ENCODE measurements at places on chromosomes 1 and 21.
A peak's percentile ranks its signal among the peaks of the same experiment; 100 is the strongest.

DNA sequence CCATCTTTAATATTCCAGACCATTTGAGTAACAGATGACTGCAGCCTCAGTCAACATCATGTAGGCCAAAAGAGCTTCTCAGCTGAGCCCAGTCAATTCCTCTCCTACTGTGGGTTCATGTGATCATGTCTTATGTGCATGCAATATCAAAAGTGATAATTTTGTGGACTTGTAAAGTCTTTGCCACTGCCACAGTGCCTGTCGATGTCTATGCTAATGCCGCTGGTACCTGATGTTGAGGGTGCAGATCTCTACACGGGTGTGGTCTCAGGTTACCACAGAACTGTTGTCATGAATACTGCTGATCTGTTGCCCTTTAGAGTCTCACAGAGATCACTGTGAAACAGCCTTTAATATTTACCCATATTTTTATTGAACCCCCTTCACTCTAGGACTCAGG, 11.3 kb upstream of the C1orf141 start:
- DNase-seq: no peak

GRCh38 chr21:19987671-19988070, 1010.5 kb upstream of the NCAM2 start:
- DNase-seq: no peak

- peak; percentile 59 for DNase-seq
These were observed 228.3 kb upstream of the DEPDC1 start for GRCh38 chr1:68725001-68725752.

- no peak for DNase-seq
These were observed 42.1 kb downstream of the TGFBR3 start for GRCh38 chr1:91843843-91844242.

DNA sequence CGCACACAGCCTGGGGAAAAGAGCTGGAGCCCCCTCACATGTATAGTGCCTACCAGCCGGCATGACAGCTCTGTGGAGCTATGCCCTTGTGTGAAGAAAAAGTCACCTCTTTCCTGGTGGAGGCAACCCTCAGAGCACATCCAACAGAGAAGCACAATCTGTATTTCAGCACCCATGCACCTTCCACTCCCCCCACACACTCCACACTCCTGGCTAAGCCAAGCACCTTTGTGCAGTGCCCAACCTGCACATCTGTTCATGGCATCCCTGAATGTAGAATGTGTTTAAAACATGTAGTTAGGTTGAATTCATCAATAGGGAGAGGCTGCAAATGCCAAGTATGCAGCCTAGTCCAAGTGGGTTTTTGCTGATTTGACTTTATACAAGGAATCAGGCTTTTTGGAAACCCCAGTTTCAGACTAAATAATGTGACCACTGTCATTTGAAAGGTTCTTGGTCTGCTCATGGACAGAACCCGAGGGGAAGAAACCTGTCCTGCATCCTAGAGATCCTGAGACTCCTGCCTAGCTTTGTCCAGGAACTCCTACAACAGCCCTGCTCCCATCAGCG, 197.1 kb downstream of the TOMM20 start:
- no peak for DNase-seq

DNA sequence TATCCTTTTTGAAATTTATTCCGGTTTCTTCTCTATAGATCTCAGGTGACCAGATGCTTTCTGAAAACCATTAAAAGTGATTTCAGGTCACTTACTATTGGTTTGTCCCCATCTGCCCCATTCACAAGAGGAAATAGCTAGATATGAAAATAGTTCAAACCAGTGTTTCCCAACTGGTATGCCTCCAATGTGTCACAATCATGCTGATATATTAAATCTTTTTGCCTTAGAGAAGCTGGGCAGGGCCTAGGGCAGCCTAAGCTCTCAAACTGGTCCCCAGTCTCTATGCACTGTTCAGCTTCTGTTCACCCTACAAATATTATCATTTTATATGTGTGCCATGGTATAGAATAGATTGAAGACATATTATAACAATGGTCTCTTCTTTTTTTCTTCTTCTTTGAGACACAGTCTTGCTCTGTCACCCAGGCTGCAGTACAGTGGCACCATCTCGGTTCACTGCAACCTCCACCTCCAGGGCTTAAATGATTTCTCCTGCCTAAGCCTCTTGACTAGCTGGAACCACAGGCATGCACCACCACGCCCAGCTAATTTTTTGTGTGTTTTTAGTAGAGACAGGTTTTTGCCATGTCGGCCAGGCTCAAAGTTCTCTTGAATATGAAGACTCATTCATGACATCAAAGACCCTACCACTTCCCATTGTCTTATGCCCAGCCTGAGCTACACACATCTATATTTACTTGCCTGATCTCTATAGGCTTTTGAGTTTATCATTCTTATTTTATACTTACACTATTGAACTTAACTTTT, 15.7 kb downstream of the PTPN22 start:
- no peak for DNase-seq

DNA sequence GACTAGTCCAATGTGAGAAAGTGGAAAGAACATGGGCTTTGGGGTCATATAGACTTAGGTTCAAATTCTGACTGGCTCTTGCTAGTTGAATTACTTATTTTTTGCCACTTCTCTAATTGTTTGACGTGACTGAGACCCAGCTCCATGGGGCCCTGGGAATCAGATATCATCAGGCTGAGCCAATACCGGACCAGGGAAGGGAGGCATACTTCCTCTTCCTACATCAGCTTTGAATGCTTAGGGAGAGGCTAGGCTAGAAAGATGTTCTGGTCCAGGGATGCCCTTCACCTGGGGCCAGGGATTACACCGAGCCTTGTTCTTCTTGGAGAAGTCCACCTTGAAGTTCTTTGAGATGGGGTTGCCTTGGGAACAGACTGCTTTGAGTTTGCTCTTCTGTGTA, 3.7 kb upstream of the NR1I3 start:
- DNase-seq: no peak

DNA sequence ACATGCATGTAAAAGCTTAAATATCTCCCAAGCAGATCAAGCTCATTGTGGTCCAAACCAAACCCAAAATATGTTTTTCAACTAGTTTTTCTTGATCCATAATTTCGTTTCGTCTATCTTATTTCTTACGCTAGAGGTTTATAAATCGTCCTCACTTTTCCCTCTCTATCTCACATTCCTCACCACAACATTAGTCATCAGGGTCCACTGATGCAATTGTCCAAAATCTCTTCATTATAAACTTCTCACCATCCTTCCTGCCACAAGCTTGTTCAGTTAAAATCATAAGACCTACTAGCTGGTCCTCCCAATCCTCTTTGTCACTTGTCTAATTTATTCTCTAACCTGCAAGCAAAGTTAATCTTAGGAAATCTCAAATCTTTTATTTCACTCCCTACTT, 173.0 kb upstream of the PALMD start:
- DNase-seq: no peak

DNA sequence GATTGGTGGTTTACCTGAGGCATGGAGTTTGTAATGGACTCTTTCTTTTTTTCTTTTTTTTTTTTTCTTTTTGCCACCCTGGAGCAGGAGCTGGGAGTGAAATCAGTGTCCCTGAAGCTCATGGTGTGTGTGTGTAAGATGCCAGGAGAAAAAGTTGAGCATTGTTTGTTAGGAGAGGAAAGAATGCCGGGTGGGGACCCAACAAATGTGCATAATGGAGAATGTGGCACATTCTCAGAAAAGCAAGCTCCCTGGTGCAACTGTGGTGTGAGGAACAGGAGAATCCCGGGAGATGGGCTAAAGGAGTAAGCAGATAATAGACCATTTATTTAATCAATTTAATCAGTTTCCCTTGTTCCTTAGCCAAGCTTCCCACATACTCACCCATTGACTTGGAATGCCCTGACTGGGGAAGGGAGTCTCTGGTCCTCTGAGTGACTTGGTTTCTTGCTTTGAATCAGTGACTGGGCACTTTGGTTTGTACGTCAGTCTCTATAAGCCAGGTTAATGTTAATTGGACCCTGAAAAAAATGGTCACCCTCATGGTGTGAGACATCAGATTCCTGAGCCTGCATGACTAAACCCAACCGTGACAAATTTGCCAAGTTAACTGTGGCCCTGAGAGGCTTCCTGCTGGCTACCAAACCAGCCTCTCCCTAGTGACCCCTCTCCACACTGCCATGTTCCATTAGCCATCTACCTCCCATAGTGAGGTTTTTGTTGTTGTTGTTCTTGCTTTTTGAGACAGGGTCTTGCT, 43.9 kb upstream of the ITPKB start:
- no peak for DNase-seq

DNA sequence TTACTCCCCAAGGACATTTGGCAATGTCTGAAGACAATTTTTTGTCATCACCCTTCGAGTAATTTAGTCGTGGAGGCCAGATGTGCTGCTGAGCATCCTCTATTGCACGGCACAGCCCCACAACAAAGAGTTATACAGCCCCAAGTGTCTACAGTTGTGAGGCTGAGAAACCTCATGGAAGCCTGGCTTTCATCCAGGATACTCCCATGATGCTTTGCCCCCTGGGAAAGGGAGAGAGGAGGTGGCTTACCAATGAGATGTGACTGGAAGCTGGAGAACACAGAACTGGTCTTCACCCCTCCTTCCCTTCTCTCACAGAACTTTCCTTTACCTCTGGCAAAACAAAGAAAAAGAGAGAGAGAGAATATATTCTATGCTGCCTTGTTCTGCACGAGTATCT, 150.9 kb upstream of the VAMP3 start:
- no peak for DNase-seq

DNA sequence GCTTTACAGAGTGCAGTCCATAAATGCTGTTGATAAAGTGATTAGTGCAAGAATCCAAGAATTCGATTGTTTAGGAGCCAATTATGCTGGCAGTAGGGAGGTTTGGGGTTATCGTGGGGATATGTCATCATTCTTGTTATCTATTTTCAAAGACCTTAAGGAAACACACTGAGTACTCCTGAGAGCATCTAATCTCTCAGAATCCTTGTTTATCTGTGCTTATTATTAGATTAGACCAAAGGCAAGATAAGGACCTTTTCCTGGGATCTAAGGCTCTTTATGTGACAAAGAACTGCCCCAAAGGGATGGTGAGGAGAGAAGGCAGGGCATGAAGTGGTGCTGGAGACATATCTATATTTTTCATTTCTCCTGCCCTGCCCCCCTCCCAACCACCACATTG, 139.1 kb downstream of the TSEN15 start:
- DNase-seq: no peak

- no peak for DNase-seq
These were observed 76.4 kb upstream of the EDN2 start for GRCh38 chr1:41560931-41561330.

GRCh38 chr1:160420881-160421842, 20.8 kb downstream of the VANGL2 start:
- no peak for DNase-seq

DNA sequence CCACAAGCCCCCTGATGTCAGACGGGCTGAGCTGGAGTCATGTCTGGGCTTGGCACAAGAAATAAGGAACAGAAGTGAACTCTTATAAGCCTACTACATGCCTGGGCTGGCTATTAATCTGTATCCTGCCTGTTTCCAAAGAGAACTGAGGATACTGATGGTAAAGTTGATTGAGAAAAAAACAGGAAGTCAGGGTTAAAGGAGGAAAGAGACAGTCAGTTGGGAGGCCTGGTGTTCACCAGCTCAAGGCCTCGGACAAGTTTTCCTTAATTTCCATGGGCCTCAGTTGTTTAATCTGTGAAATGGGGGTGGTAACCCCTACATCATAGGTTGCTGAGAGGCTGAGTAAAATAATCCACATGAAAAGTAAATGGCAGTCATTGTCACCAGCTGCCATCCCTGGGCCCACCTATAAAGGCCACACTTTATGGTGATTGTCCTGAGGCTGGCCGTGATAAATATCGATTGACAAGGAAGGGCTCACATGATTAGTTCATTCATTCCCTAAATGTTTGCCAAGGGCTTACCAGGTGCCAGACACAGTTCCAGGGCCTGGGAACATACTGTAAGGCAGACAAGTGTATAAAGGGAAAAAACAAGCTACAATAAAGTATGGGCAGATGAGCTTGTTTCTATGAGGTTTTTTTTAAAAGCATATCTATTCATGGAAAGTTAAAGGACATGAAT, 2.8 kb downstream of the ALDH4A1 start:
- no peak for DNase-seq

GRCh38 chr1:84703431-84703830, 13.2 kb upstream of the SSX2IP start:
- no peak for DNase-seq

- DNase-seq: no peak
These were observed 7.0 kb upstream of the KISS1 start for GRCh38 chr1:204203206-204203767.

DNA sequence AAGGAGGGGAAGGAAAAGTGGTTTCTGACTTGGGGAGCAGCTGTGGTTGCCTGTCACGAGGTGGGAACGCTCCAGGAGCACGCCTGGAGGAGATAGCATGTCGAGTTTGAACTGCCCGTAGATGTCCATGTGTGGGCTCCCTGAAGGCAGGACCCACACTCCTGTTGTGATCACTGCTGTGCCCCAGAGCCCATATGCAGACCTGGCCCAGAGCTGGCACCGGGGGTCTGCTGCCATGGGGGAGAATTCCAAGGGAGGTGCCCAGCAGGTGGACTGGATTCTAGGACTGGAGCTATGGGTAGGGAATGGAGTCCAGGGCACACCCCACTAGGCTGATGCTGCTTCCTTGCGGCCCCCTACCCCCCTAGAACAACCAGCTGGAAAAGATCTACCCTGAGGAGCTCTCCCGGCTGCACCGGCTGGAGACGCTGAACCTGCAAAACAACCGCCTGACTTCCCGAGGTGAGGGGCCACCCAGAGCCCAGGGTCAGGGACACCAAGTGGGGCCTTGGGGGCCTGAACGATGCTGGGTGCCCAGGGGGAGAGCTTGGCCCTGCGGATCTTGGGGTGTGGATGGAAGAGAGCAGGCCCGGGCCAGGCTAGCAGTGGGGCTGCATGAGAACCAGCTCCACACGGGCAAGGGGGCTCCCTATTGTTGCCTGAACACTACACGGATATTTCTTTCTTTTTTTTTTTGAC, 9.3 kb downstream of the PODN start:
- DNase-seq: no peak

GRCh38 chr1:184935920-184936798, 38.1 kb downstream of the NIBAN1 start:
- DNase-seq: peak; percentile 56

- DNase-seq: no peak
These were observed 10.4 kb downstream of the BARHL2 start for GRCh38 chr1:90706437-90707362.
